ENCODE measurements at places on chromosomes 7 and 10. TPM values are rescaled to one million over a fixed set of nuclear protein-coding genes. Genes with fewer than 3 reads are reported as not detected.
A peak's percentile ranks its signal among the peaks of the same experiment; 100 is the strongest.

DNA sequence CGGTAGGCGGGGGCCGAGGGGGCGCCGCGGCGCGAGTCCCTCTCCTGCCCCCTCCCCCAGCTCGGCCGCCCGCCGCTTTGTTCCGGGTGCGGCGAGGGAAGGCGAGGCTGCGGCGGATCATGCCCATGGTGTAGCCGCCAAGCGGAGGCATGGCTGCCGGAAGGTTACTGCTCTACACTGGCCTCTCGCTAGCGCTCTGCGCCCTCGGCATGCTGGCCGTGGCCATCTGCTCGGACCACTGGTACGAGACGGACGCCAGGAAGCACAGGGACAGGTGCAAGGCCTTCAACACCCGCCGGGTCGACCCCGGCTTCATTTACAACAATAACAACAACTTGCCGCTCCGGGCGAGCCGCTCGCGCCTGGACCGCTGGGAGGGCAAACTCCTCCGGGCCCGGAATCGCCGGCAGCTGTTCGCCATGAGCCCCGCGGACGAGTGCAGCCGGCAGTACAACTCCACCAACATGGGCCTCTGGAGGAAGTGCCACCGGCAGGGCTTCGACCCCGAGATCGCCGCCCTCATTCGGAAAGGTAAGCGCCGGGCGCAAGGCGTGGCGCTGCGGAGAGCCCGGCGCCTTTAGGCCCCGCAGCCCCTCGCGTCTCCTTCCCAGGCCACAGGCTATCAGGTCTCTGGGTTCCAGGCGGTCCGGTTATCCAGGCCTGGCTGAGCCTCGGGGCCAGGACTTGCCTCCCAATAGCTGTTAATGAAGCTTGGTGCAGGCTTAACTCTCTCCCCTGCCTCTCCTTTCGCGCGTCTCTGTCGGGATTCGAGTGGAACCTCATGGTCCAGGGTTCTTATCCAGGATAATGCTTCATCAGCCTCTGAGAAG, 513 bp downstream of the TMEM178B start:
- DNase-seq, result no peak

- no peak for DNase-seq
Measured at GRCh38 chr7:132381742-132382472, 194.4 kb downstream of the PLXNA4 start.

Gene PPP1R9A
- total RNA-seq, result 9.9 TPM

Gene GIMAP1
- total RNA-seq, result 16.7 TPM

Gene ITGB8
- total RNA-seq, result 31.2 TPM

DNA sequence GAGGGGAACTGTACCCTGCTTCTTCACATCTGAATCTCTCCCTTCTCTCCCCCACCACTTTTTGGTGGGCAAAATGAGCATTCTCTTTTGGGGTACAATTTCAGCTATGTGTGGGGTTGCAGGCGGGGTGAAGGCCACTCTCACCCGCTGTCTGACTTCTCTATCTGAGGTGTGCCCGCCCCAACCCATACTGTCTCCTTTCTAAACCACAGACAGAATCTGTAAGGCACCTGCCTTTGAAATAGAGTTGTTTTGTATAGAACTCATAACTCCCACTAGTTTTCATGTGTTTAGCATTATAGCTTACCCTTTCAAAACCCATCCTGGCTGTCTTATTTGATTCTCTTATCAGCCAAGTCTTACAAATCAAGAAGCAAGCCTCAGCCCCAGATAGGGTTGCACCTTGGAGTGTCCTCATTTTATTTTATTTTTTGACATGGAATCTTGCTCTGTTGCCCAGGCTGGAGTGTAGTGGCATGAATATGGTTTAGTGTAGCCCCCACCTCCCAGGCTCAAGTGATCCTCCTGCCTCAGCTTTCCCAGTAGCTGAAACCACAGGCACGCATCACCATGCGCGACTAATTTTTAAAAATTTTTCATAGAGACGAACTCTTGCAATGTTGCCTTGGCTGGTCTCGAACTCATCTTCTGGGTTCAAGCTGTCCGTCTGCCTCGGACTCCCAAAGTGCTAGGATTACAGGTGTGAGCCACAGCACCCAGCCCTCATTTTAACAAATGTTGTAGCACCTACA, 11.9 kb downstream of the TSPAN14 start:
- DNase-seq, result no peak

Gene NRG3
- total RNA-seq, result 10.7 TPM

Gene RAB19
- 0.22 TPM for total RNA-seq

- no peak for DNase-seq
Measured at GRCh38 chr7:23469961-23470250, 385 bp downstream of the IGF2BP3 start.

DNA sequence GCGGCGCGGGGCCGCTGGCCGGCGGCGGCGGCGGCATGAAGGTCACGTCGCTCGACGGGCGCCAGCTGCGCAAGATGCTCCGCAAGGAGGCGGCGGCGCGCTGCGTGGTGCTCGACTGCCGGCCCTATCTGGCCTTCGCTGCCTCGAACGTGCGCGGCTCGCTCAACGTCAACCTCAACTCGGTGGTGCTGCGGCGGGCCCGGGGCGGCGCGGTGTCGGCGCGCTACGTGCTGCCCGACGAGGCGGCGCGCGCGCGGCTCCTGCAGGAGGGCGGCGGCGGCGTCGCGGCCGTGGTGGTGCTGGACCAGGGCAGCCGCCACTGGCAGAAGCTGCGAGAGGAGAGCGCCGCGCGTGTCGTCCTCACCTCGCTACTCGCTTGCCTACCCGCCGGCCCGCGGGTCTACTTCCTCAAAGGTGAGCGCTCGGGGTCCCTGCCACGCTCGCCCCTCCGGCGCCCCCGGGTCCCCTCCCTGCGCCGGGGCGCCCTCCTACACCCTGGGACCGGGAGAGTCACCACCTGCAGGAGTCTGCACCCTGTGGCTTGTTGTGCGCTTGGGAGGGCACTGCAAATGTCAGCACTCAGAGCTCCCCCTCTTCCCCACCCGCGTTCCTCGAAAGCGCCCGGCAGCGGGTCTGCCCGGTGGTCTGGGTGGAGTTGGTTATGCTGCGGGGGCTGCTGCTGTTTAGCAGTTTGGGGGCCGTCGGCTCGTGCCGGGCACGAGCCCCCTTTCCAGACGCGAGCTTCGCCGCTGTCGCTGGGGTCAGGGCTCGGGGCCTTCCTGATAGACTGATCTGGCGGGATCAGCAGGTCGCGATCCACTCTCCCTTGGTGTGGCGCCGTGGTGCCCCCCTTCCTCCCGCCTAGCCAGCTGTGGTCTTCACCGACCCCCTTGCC, 627 bp downstream of the DUSP5 start:
- peak; percentile 64 for DNase-seq

- no peak for DNase-seq
Measured at GRCh38 chr7:158329686-158330085, 257.9 kb downstream of the PTPRN2 start.

- no peak for DNase-seq
Measured at GRCh38 chr7:151799506-151799905, 77.4 kb downstream of the PRKAG2 start.

GRCh38 chr7:50282813-50283605, 21.5 kb upstream of the IKZF1 start:
- DNase-seq, result no peak

DNA sequence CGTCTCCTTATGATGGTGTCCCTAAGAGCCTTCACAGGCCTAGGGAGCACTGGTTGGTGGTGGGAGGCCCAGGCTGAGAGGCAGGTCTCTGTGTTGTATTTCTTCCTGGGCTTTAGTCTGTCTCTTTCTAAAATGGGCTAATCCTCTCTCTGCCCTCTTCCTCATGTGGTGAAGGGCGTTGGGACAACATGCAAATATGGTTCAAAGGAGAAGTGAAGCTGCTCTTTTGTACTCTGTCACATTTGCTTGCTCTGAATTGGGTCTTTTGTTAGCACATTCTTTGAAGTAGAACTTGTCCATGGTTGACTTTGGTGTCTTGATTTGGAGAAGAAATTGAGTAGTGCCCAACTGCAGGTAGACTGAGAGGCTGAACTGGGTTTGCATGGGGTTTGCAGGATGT, 814 bp downstream of the HK1 start:
- DNase-seq, result no peak

- peak; percentile 31 for DNase-seq
Measured at GRCh38 chr10:14616955-14617730, 157.6 kb downstream of the FAM107B start.

- no peak for DNase-seq
Measured at GRCh38 chr7:89695241-89695640, 459.0 kb upstream of the STEAP1 start.

DNA sequence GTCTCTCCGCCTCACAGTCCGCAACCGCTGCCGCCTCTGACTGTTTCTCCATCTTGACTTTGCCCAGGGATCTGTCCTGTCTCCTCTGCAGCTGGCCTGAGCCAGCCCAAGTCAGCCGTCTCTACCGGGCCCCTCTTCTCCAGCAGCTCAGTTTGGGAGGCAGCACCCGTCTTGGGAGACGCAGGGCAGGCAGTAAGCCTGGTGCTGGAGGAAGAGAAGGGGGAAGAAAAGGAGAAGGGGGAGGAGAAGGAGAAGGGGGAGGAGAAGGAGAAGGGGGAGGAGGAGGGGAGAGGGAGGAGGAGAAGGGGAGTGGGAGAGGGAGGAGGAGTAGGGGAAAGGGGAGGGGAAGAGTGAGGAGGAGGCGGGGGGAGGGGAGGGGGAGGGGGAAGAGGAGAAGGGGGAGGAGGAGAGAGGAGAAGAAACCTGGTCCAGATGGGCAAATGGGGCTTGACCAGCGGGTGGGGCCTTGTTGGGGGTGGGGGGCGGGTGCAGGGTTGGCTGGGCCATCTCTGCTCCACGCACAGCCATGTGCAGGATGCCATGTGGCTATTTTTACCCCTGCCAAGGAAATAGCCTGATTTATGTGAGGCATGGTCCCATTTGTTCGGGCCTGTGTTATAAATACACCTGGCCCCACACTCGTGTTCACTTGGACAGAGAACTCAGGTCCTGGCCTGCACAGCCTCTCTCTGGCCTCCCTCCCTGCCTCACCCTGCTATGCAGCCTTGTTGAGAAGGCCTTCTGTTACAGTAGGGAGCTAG, 35.9 kb upstream of the FZD9 start:
- peak; percentile 47 for DNase-seq

DNA sequence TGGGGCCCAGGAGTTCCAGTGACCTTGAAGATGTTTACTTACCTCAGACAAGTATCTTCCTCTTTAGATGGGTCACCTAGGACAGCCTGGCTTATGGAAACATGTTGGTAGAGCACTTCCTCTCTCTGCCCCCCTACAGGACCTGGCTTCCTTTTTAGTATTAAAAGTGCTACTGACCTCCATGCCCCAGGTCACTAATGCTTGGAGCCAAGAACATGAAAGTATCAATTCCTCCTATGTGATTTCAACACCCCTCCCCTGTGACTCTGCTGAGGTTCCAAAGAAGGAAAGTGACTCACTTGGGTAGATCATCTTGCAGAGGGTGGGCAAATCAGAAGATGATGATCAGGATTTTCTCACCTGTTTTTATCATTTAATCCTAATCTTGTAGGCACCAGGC, 125.3 kb upstream of the CCDC6 start:
- no peak for DNase-seq

GRCh38 chr7:40659231-40659630, 524.4 kb downstream of the SUGCT start:
- no peak for DNase-seq

Gene ZSWIM8
- total RNA-seq, result 55.8 TPM

Gene DOCK1
- total RNA-seq, result 81.5 TPM

- DNase-seq, result no peak
Measured at GRCh38 chr7:19617901-19618300, 90.9 kb downstream of the POLR1F start.

DNA sequence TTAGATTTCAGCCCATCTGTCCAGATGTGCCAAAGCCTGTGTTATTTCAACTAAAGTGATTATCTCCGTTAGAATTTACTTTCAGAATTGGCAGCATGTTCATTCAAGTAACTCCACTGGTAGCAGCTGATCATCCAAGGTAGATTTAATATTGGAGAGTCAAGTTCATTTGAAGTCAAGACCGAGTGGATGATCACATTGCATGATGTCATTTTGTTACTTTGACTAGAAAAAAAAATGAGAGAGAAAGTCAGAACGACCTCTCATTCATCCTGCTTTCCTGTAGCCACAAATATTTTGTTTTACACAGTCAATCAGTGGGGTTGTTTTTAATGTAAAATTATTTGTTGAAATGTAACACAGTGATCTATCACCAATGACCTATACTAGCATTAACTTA, 196.7 kb upstream of the PHYHIPL start:
- no peak for DNase-seq

DNA sequence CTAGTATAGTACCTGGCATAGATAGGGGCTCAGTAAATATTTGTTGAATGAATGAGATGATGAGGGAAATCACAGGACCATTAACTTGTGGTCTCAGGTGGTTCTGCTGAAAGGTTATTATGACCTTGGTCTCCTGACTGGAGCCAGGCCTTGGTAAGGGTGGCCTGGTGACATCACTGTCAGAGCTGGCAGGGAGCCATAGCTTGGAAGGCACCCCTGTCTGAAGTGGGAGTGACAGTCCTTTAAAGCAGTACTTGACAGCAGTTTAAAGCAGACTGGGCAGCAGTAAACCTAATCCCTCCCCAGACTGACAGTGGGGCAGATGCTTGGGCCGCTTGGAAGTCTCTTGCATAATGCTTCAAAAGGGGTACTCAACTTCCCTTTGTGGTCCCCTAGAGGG, 13.4 kb downstream of the DPCD start:
- no peak for DNase-seq

GRCh38 chr10:24713086-24713485, 10.6 kb downstream of the ARHGAP21 start:
- no peak for DNase-seq

- DNase-seq, result no peak
Measured at GRCh38 chr7:75646571-75647102, 92.1 kb downstream of the HIP1 start.

DNA sequence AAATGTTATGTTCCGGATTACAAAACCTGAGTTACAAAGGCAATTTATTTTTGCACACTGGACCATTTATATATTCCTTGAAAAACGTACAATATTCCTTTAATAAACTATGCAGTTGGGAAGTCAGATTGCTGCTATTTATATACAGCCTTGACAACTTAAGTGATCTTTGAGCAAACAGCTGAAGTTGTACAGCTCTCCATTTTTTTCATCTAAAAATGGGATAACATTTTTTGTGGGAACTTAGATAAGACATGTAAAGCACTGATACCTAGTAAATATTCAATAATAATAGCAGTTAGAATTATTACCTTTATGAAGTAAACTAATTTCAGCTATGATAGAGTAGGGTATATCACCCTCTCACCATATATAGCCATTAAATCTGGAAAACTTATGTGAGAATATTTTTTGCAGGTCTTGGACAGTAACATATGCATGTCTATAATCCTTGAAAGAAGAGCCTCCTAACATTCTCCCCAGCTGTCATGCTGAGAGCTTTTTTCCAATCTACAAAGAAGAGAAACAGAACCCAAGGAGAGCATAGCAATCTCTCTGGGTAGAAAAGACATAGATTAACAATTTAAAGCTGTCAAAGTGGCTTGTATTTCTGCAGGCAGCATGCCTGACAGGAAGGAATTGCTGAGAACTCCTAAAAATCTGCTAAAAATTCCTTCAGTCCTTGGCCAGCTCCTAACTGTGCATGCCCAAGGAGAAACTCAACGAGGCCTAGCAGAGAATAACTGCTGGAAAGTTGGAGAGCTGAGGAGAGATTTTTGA, 326.0 kb downstream of the CRPPA start:
- peak; percentile 12 for DNase-seq

All from lung microvascular endothelial cell (primary cell).